ENCODE measurements at places on chromosomes 11 and 22. TPM values are rescaled to one million over a fixed set of nuclear protein-coding genes. Genes with fewer than 3 reads are reported as not detected.

The LRRC4C gene
- 1.6 TPM for total RNA-seq

DNA sequence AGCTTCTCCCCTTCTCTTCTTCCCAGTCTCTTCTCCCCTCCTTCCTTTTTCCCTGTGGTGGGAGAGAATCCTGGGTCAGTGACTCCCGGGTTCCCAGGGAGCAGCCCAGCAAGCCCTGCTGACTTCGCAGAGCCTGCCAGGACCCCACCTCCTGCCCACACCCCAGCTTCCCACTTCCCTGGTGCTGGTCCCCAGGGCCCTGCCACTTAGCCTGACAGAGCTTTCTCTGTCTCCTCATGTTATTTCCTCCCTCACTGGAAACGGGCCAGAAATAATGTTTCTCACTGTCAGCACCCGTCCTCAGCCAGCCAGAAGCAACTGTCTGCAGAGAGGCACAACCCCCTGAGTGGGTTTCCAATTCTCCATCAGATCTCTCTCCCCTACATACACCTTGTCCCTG lies 27.1 kb downstream of the C11orf96 start:
- no peak for DNase-seq

DNA sequence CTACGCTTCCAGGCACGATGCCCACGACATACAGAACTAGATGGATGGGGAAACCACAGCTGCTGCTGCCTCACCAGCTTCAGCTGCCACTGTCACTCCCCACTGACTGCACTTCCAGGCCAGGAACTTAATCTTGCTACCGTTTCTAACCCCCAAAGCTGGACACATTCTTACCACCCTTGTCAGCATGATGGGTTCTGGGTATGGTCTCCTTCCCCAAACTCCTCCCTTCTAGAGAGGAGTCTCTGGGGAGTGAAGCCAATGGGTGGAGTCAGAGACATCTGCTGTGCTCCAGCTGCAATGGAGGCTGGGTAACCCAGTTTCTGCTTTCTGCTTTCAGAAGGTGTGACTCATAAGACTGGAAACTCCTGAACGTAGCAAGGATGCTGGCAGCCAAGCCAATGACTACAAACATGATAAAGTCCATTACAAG lies 87.0 kb upstream of the THY1 start:
- no peak for DNase-seq

DNA sequence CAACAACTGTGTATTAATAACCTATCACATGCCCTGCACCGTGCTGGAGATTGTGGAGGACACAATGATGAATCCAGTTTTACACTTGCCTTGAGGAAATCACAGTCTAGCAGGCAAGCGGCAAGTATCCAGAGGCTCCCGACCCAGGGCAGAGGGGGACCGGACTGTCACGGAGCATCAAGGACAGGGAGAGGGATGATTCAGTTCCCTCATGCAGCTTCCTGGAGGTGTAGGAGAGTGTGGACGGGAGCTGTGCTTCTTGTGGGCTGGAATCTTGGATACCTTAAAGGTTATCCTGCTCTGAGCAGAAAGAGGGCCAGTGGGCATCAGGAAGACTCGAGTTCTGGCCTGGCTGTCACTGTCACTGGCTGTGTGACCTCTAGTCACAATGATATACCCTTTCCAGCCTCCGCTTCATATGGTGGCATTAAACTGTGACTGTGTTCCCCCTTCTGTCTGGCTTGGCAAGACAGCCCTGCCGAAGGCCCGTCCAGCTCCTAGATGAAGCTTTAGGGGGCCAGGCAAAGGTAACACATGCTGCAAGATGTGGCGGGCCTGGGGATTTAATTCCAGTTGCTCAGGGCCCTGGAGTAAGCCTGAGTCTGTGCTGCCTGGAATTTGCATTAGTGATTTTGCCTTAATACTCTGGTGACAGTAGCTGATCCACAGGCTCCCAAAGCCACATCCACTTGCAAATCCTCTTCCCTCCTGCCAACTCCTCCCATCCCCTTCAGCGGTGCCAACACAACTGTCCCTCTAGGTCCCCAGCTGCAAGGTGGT lies 162.8 kb downstream of the DSCAML1 start:
- no peak for DNase-seq

DNA sequence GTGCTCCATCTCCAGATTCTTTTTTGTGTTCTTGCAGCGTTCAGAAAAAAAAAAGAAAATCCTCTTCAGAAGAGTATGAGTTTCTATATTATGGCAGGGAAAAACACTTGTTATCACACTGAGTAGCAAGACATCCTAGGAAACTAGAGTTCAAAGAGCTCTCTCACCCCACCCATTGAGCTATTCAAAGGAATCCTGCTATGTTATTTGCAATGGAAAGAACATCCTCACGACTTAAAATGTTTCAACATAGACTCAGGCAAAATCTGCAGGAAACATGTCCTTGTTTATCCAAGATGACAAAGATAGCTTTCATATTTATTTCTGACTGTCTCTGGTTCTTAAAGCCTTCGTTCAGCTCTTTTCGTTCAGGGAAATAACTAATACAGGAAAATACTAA lies 331.6 kb upstream of the ANO5 start:
- no peak for DNase-seq

DNA sequence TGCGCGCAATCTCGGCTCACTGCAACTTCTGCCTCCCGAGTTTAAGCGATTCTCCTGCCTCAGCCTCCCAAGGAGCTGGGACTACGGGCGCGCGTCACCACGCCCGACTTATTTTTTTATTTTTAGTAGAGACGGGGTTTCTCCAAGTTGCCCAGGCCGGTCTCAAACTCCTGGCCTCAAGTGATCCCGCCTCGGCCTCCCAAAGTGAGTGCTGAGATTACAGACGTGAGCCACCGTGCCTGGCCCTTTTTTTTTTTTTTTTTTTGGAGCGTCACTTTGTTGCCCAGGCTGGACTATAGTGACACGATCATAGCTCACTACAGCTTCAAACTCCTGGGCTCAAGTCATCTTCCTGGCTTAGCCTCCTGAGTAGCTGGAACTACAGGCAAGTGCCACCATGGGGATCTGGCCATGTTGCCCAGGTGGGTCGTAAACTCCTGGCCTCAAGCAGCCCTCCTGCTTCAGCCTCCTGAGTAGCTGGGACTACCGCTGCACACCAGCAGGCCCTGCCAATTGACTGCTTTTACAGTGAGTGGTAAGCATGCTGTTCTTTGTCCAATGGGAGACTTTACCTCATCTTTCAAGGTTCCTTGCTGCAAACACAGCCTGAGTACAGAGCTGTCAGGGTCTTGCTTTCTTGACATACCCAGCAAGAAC lies 600 bp upstream of the CENPM start:
- DNase-seq: no peak

The MUC15 gene
- total RNA-seq: 6.1 TPM

- no peak for DNase-seq
These were observed 56.9 kb downstream of the ME3 start for GRCh38 chr11:86615487-86615886.

DNA sequence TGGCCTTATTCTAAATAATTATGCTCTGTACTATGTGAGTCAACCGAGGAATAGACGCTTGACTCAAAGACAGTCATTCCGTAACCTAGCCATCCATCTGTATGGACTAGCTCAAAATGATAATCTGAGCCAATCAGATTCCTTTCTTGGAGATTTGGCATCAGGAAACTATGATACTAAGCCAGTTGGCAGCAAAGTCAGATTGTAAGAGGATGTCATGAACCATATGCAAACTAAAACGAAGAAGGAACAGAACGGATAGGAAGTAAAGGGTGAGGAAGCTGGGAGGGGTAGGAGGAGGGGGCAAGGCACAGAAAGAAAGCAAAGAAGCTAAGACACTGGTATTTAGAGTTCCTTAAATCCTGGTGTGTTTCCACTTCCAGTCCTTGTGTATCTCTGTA lies 10.7 kb upstream of the SESN3 start:
- no peak for DNase-seq

GRCh38 chr11:125111001-125111342 lies 454 bp downstream of the TMEM218 start:
- DNase-seq: peak; percentile 29

DNA sequence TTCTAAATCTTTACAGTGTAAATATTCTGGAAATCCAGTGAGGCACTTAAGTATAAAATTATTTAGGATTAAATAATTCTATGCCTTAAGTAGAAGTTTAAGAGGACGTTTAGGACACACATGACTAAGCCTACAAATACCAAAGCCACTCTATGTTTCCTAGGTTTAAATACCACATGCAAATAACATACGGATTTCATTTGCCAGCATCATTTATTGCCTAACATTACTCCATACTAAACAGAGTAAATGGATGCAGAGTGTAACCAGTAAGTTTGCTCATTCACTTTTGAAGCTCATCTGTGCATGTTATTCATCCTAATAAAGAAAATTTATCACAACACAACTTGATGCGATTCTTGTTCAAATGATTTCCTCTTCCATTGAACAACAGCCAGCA lies 4.1 kb downstream of the BDNF start:
- DNase-seq: no peak

The AQP11 gene
- total RNA-seq: 0.14 TPM

DNA sequence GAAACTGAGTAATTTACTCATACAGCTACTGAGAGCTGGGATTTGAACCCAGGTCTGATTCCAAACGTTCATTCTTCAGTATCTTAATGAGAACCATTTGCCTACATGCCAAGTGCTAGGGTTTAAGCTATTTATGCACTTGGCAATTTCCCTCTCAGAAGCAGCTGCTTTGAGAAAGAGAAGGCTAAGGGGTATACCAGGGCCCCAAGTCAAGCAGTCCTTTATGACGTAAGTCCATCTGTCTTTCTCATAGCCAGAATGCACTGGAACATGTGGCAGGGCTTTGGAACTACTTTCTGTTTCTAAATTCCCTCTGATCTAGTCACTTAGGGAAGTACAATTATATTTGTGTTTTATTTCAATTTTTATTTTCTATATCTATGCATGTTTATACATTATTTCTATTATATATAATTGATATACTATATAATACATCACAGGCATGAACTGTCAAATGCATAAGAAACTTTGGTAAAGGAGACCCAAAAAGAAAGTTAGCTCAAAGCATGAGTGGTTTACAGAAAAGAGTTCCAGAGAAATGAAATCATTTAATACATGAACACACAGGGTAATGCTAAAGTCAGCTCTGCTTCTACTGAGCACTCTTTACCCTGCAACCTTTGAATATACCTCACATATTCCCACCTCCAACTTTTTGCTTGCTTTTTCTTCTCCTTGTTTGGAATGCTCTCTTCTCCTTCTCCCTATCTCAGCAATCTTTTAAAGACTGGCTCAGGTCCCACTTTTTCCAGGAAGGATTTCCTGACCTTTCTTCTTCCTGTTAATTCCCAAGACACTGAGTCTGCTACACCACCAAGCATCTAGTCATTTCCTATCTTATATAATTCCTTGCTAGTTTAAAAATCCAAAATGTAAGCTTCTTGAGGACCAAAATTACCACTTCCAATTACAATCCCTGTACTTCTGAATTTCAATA lies 80.5 kb upstream of the GDPD4 start:
- DNase-seq: no peak

GRCh38 chr11:118155776-118156530 lies 3.3 kb upstream of the SCN4B start:
- no peak for DNase-seq

- DNase-seq: no peak
These were observed 1.5 kb downstream of the OLFML1 start for GRCh38 chr11:7486781-7487140.

The VEGFB gene
- total RNA-seq: 16.0 TPM

DNA sequence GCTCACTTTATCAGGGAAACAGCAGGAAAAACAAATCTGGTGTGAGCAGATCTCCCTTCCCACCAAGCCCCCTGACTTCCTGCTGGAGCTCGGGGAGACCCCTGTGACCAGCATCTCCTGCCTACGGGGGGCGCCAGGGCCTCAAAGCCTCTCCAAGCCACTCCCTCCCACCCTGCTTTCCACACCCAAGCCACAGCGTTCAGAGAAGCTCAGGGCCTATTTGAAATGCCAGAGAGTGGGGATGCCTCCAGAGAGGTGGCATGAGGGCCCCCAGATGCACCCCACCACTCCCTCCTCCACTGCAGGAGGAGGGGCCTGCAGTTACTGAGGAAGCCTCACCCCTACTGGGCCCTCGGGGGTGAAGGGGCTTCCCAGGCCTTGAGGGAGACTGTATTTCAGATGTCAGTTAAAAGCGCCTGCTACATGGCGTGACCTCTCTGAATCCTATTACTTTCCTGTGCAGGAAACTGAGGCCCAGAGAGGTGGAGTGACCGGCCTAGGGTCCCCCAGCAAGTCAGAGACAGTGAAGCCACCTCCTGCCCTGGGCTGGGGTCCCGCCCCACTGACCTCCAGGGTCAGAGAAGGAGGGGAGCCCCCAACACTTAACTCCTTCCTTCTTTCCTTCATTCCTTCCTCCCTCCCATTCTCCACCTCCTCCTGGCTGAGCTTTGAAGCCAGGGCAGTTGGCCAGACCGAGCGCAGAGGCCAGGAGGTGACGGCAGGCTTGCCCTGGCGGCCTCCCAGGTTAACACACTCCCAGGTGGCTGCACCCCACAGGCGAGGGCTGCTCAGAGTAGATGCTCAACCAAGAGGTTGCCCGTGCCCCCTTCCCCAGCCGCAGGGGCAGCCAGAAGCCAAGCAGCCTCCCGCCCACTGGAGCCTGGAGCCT lies 6.0 kb upstream of the CDKN1C start:
- no peak for DNase-seq

- no peak for DNase-seq
These were observed 718.8 kb upstream of the ARHGAP42 start for GRCh38 chr11:99968336-99968735.

GRCh38 chr11:27839226-27839913 lies 139.1 kb upstream of the BDNF start:
- no peak for DNase-seq

GRCh38 chr11:66225066-66225465 lies 43.4 kb upstream of the RAB1B start:
- DNase-seq: no peak

The LRRC10B gene
- total RNA-seq: 4.1 TPM

DNA sequence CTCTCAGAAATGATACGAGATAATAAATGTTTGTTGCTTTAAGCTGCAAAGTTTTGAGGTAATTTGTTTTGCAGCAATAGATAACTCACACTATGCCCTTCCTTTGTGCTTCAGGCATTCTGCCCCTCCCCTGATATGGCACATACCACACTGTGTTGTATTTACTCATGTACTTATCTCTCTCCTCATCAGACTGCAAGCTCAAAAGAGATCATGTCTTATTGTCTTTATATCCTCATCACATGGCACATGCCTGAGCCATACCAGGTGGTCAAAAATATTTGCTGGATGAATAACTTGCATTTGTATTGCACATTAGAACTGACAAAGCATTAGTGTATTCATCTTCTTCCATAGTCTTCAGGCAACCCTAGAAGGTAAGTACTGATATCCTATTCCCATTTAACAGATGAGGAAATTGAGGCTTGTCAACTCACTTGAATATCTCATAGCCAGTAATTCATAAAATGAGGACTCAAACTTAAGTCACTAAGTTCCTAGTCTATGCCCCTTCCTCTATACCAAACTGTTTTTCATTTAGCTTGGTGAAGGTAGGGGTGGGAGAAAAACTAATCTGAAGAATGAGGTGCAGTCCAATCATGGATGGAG lies 83.9 kb upstream of the EED start:
- DNase-seq: no peak

GRCh38 chr11:120911943-120912342 lies 112.0 kb upstream of the TBCEL start:
- no peak for DNase-seq
